Stomach (tissue), 19 donors: ENCODE measurements at places on chromosomes 1 and 21.
A peak's percentile ranks its signal among the peaks of the same experiment; 100 is the strongest.

DNA sequence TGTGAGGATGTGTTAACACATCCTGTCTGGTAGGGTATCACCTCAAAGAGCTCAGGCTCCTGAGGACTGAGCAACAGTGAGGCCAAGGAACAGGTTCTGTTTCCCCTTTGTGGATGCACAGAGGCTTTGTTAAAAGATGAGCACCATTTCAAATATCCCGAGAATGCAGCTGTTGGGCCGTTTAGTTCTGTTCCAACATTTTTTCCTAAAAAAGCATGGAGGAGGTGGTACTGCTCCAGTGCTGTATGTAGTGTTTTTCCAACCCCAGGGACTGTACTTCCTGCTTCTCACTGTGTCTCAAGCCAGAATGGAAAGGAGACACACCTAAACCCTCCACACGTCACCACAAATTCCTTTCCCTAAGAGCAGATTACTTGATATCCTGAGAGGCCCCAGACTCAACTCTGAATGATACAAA, 53.8 kb upstream of the BCL10 start:
- peak; percentile 66 for DNase-seq

DNA sequence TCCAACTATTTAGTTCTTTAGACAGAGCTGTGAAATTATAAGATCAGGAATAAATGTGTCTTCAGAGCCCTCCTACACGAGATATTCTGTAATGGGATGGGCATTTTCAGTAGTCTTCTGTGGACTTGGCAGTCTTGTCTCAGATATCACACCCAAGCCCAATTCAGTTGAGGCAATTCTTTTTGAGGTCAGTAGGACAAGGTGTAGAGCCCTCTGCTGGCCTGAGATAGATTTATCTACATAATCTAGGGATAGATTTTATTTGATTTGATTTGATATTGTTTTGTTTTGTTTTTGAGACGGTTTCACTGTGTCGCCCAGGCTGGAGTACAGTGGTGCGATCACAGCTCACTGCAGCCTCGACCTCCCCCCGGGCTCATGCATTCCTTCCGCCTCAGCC, 77.5 kb downstream of the FMN2 start:
- no peak for DNase-seq

DNA sequence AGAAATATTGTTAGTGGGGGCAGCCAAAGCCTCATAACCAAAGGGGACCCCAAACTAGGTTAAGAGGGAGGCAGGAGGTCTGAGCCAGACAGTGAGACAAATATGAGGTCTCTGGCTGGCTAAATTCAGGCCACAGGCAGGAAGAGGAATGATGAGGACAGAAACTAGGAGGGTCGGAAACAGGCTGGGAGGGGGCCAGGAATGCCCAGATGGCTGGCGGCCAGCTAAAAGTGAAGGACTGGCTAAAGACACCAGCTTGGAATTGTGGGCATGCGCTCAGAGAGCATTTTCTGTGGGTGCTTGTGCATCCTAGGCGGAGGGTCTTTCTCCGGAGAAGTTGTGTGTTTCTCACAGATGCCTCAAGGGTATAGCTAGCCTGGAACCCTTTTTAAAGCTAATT, 77.0 kb downstream of the PGM1 start:
- peak; percentile 26 for DNase-seq

GRCh38 chr1:39648496-39648895, 9.1 kb upstream of the HEYL start:
- no peak for DNase-seq

DNA sequence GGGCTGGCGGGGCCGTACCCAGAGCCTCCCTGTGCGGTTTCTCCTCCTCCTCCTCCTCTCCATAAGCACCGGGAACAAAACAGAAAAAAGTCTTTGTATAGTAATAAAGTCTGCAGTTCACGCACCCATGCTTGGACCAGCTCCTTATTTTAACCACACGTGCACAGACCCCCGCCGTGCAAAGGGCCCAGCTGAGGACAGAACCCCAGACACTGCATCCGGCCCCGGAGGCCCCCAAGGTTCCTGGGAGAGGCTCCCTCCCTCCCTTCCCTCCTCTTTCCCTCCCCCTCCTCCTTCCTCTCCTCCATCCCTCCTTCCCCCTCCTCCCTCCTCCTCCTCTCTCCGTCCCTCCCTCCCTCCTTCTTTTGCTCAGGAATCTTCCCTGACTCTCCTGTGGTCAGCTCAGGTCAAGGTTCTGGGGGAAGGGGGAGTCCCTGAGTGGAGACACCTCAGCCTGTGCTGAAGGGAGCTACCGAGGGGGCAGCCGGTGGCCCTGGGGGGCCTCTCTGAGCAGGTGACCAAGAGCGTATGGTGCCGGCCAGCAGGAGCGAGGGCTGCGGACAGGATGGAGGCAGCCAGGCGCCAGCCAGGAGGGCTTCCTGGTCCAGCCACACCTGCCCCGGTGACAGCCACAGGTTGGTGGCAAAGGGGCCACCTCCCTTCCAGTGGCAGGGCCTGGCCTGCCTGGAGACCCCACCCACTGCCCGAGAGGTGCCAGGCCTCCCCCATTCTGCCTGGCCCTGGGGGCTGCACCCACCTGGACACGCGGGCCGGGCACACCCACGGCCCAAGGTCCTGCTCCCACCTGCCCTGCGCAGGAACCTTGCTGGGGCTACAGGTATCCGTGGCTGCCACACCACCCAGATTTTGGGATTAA, 3.2 kb upstream of the TTLL10 start:
- no peak for DNase-seq

DNA sequence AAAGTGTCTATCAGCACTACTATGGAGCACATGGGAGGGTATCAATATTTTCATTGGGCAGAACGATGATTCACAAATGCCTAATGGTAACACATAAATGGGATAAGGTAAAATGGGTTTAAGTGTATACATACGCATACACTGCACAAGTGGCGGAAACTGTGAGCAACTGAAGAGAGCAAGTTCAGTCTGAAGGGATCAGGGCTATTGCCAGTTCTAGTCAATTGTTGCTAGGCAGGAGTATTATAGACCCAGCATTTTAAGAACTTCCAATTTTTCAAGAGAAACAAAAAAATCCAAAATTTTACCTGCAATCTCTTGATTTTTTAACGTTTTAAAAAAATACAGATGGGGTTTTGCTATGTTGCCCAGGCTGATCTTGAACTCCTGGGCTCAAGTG, 23.1 kb downstream of the FOXJ3 start:
- DNase-seq: no peak

GRCh38 chr1:154620751-154621150, 12.8 kb upstream of the ADAR start:
- DNase-seq: no peak

DNA sequence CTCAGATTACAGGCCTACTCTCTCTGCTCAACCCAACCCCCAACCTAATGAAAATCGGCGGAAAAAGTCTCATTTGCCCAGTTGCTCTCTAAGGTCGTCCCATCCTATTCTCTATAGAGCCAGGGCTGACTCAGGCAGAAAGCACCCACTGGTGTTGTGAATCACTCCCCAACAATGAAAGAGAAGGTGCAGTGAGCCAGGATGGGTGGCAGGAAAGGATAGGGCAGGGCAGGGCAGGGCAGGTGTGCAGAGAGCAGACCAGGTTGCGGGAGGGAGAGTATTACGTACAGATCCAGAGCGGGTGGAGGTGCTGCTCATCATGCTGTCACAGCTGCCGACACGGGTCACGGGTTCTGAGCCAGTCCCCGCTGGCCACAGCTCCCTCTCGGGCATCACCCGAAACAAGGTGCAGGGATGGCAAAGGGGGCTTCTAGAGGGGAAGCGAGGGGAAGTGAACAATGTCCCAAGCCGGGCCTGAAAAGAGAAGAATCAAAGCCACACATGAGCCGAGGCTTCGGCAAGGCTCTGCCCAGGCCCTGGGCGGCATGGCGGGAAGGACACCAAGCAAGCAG, 5.3 kb downstream of the C1orf116 start:
- peak; percentile 70 for DNase-seq

- no peak for DNase-seq
These were observed 103.8 kb downstream of the LYPLAL1 start for GRCh38 chr1:219277304-219278105.

DNA sequence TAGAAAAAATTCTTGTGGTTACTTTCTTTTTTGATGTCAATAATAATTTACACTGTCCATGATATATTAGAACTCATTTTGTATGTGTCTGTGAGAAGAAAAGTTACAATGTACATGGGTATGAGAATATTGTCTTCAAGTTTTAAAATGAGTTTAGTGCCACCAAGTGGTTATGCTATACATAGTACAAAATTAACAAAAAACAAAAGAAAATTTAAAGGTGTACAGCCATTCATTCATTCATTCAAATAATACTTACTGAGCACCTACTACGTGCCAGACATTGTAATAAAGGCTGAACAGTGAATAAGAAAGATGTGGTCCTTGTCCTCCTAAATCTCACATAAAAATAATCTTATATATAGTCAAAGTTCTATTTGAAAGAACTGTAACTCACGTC, 27.7 kb downstream of the UCHL5 start:
- peak; percentile 14 for DNase-seq

DNA sequence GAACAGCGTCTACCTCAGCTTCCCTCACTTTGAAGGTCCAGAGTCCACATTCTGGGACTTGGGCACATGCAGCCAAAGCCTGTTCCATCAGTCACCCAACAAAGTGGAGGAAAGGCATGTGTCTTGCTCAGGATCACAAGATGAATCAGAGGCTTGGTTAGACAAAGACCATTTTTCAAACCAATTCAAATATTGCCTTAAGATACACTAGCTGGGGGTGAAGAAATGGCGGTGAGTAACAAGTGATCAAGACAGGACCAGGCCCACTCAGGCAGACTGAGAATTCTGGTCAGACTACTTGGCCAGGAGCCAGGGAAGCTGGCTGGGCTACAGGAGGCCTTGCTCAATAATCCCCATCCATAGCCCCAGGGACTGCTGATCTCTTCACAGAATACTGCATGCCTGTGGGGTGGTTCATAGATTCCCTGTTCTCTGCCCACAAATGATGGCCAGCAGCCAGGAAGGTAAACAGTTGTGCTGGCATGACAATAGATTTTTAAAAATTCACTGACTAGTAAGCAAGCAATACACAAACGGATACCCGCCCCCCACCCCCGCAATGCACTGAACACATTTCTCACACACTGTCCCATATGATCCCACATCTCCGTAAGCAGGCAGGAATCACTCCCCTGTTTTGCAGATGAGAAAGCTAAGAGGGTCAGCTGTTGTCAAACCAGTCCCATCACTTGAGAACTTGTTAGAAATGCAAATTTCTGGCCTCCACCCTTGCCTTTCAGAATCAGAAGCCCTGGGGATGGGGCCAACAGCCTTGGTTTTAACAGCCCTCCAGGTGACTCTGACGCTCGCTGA, 27.2 kb downstream of the ERI3 start:
- peak; percentile 79 for DNase-seq

DNA sequence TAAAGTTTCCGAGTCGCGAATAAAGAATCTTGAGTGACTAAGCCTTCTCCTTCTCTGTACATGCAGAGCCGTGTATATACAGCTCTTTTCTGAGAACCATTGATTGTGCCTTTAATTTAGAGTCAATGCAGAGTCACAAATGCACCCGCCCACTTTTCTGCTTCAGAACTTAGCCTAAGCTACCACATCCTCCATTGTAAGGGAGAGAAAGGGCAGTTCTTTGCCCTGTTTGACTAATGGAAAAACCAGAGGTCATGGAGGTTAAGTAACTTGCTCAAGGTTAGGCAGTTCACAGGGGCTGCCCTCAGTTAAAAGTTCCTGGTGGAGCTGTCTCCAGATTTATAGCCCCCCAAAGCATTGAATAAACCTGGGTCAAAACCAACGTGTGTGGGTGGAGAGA, 139.6 kb downstream of the TOMM20 start:
- DNase-seq: no peak

DNA sequence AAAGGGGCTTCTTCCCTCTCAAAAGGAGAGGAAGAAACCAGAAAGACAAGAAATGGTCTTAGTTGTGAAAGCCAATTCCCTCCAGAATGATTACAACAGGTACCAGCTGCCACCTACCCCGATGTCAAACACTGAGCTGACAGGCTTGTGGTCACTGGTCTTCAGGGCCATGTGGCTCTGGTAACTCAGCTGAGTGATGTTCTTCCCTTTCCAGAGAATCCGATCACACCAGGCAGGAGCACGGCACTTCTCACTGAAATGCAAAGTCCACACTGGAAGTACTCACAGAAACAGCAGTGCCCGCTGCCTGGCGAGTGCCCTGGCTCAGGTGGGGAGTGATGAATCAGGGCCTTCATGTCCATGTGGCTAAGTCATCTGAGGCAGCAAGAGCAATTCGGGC, 18.7 kb upstream of the MTF1 start:
- DNase-seq: no peak

DNA sequence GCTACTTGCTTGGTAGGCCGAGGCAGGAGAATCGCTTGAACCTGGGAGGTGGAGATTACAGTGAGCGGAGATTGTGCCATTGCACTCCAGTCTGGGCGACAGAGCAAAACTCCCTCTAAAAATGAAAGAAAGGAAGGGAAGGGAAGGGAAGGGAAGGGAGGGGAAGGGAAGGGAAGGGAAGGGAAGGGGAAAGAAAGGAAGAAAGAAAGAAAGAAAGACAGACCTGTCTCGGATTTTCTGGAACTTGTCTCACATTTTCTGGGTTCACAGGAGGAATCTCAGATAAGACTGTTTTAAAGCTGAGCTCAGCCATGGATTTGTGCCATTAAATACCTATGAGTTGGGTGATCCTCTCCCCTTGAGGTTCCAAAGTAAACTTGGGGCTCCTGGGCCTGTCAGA, 12.9 kb downstream of the GSTM5 start:
- no peak for DNase-seq

DNA sequence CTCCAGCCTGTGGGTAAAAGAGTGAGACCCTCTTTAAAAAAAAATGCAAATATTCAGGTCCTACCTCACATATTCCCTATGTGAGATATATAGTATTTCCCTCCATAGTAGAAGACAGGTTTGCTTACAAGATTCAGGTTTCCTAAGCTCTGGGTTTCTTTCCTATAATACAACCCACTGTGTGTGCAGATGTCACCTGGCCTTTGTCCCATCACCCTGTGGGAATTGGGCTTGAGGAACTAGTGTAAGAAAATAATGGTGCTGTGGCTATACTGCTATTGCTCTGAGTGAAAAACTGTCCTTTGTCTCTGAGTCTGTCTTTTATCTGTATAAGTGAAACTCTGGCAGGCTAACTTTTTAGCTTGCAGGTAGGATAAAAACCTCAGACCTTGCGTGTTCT, 13.0 kb downstream of the C1orf146 start:
- DNase-seq: no peak

- DNase-seq: no peak
These were observed 48.9 kb downstream of the AHDC1 start for GRCh38 chr1:27554759-27555699.

GRCh38 chr1:116230712-116231111, 119.5 kb downstream of the MAB21L3 start:
- DNase-seq: no peak

DNA sequence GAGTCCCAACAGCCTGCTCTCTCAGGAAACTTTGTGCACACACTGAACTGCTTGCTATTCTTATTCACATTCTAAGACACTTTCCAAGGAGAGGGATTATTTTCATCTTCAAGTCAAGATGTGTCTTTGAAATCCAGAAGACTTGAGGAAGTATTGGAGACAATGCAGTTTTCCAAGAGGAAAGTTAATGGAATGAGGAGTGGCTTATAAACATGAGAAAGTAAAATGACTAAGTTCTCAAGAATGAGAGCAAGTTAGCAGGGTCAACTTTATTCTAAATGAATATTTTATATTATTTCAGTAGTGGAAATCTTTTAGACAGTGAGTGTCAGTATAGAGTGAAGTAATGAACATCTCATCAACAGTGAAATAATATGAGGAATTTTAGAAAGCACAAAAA, 1239.3 kb downstream of the MRPL39 start:
- DNase-seq: no peak
